ENCODE measurements at places on chromosomes 2 and 18.

GRCh38 chr2:11617984-11618707 is 51.8 kb downstream of the NTSR2 start:
- H3K4me3 ChIP-seq, result no peak overlapping the region
- peaks cover 2% of the 10 kb centered on the region for H3K4me1 ChIP-seq

DNA sequence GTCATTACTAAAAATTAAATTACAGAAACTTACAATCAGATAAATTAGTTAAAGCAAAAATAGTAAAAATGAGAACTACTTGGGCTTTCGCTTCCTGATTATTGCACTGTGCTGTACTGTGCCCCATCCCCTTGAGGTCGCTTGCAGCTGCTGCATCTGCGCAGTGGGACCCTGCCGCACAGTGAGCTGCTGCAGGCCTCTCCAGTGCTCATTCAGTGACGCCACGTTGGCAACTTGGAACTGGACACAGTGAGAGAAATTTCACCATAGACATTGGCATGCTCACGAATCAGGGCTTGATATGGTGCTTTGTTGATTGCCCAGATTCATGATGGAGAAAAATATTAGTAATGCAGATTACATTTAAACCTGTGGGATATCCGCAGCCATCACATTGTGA is 290.8 kb upstream of the MYT1L start:
- H3K27ac ChIP-seq, result no peak overlapping the region
- DNase-seq, result no peak
- H3K4me1 ChIP-seq, result no peaks in the 10 kb centered on the region
- peaks cover 2% of the 10 kb centered on the region for H3K27me3 ChIP-seq
- H3K36me3 ChIP-seq, result no peaks in the 10 kb centered on the region

DNA sequence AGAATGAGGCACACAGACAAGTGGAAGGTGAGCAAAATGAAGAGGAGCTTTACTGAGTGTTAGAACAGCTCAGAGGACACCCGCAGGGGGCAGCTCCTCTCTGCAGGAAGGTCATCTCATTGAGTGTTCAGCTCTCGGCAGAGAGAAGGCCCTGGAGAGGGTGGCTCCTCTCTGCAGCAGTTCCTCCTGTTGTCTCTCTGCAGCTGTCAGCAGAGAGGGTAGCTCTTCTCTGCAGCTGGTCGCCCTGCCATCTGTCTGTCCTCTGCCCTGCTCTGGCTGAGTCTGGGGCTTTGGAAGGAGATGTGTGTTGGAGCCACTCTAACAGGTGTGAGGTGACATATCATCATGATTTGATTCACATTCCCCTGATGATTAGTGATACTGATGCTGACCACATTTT is 6.8 kb upstream of the SNTG2 start:
- no peak overlapping the region for H3K27ac ChIP-seq
- no peak for DNase-seq
- no peaks in the 10 kb centered on the region for H3K4me1 ChIP-seq
- H3K4me3 ChIP-seq, result no peak overlapping the region
- H3K36me3 ChIP-seq, result no peaks in the 10 kb centered on the region

DNA sequence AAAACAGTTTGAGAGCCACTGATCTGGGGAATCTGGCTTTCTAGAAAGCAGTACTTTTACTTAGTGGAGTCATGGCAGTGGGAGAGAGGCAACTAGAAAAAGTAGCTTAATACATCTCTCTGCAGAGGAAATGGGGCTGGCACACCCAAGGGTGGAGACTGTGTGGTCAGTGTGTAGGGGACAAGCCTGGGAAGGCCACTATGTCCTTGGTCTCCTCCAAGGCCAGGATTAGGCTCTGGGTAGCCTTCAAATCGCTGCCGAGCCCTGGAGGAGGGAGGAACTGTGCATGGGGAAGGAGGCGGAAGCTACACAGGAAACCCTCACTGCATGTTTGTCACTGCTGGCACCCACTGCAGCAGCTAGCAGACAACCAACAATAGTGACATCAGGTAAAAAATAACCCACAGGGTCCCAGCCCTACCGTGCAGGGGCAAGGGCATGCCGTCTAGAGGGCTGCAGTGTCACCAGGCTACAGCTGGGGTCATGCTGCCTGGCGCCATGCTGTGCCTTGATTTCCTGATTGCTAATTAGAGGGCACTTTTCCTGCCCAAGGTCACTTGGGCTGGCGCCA is 34.8 kb downstream of the LBH start:
- H3K27ac ChIP-seq, result no peak overlapping the region
- H3K4me3 ChIP-seq, result no peak overlapping the region

GRCh38 chr2:158969715-158970240 is 1.3 kb downstream of the TANC1 start:
- peak overlapping the region; percentile 98 for H3K27ac ChIP-seq
- H3K4me3 ChIP-seq, result peak overlapping the region; percentile 98
- peaks cover 9% of the 10 kb centered on the region for H3K36me3 ChIP-seq
- DNase-seq, result peak; percentile 49

DNA sequence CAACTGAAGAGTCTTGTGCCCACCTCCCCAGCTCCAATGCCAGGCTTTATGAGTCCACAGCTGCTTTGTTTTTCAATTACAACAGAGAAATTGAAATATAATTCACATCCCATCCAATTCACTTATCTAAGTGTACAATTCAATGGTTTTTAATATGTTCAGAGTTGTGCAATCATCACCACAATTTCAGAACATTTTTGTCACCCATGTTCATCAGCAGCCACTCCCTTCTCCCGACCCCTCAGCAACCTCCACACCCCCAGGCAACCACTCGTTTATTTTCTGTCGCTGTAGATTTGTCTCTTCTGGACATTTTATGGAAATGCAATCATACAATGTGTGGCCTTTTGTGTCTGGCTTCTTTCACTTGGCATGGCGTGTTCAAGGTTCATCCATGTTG is 23.3 kb downstream of the INHBB start:
- H3K36me3 ChIP-seq, result no peaks in the 10 kb centered on the region
- no peak overlapping the region for H3K4me3 ChIP-seq

GRCh38 chr2:126600742-126601141 is 55.2 kb upstream of the GYPC start:
- H3K36me3 ChIP-seq, result no peaks in the 10 kb centered on the region
- no peak overlapping the region for H3K4me3 ChIP-seq
- no peak overlapping the region for H3K27ac ChIP-seq
- no peaks in the 10 kb centered on the region for H3K4me1 ChIP-seq
- no peaks in the 10 kb centered on the region for H3K27me3 ChIP-seq
- DNase-seq, result no peak

GRCh38 chr2:157246765-157247407 is 10.6 kb upstream of the GALNT5 start:
- no peak for DNase-seq
- no peak overlapping the region for H3K27ac ChIP-seq
- H3K27me3 ChIP-seq, result peaks cover 1% of the 10 kb centered on the region
- H3K4me3 ChIP-seq, result no peak overlapping the region
- H3K4me1 ChIP-seq, result no peaks in the 10 kb centered on the region
- H3K36me3 ChIP-seq, result no peaks in the 10 kb centered on the region

- H3K4me3 ChIP-seq, result no peak overlapping the region
- H3K36me3 ChIP-seq, result peaks cover 12% of the 10 kb centered on the region
- peak overlapping the region; percentile 33 for H3K27ac ChIP-seq
These were observed 18.8 kb downstream of the PSMG2 start for GRCh38 chr18:12721495-12722275.

- H3K36me3 ChIP-seq, result no peaks in the 10 kb centered on the region
- H3K27me3 ChIP-seq, result no peaks in the 10 kb centered on the region
These were observed 7.0 kb upstream of the NUP35 start for GRCh38 chr2:183117226-183117625.

- H3K4me3 ChIP-seq, result no peak overlapping the region
- peaks cover 7% of the 10 kb centered on the region for H3K27me3 ChIP-seq
These were observed 7.6 kb upstream of the LPIN1 start for GRCh38 chr2:11738589-11739436.
